Astrocyte (in vitro differentiated cells and primary cell): ENCODE measurements at places on chromosomes 2 and 18. TPM values are rescaled to one million over a fixed set of nuclear protein-coding genes. Genes with fewer than 3 reads are reported as not detected.

GRCh38 chr2:113123726-113124125 lies 3.7 kb upstream of the IL1RN start:
- H3K4me1 ChIP-seq, result peaks cover 14% of the 10 kb centered on the region
- H3K36me3 ChIP-seq, result no peaks in the 10 kb centered on the region
- no peak for DNase-seq
- no peak overlapping the region for H3K27ac ChIP-seq
- peaks cover 10% of the 10 kb centered on the region for H3K27me3 ChIP-seq

GRCh38 chr2:157918319-157918718 lies 42.2 kb upstream of the ACVR1 start:
- peaks cover 6% of the 10 kb centered on the region for H3K27me3 ChIP-seq
- no peak for DNase-seq
- no peak overlapping the region for H3K4me3 ChIP-seq
- H3K4me1 ChIP-seq, result no peaks in the 10 kb centered on the region
- no peaks in the 10 kb centered on the region for H3K36me3 ChIP-seq
- H3K27ac ChIP-seq, result no peak overlapping the region

DNA sequence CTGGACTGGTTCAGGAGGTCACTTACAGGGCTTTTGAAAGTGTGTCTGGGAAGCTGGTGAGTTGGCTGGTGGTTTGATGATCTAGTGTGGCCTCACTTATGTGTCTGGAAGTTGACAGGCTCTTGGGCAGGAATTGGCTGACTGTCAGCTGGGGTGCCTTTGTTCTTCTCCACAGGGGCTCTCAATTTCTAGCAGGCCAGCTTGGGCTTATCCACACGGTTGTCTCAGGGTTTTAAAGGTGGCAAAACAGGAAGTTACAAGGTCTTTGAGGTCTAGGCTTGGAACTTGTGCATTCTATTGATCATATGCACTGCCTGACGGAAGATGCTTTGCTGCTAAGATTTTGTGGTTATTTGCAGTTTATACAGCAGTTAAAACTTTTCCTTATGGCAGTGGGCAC lies 52.0 kb upstream of the CELF4 start:
- DNase-seq, result no peak
- no peak overlapping the region for H3K27ac ChIP-seq
- no peaks in the 10 kb centered on the region for H3K36me3 ChIP-seq
- no peaks in the 10 kb centered on the region for H3K27me3 ChIP-seq
- no peak overlapping the region for H3K4me3 ChIP-seq

Gene TBR1
- total RNA-seq, result not detected in 2 replicates

Gene RAX
- not detected in 2 replicates for total RNA-seq

Gene EGR4
- not detected in 2 replicates for total RNA-seq
